Esophagus squamous epithelium (tissue), 5 donors: ENCODE measurements at places on chromosomes 5 and 9.

DNA sequence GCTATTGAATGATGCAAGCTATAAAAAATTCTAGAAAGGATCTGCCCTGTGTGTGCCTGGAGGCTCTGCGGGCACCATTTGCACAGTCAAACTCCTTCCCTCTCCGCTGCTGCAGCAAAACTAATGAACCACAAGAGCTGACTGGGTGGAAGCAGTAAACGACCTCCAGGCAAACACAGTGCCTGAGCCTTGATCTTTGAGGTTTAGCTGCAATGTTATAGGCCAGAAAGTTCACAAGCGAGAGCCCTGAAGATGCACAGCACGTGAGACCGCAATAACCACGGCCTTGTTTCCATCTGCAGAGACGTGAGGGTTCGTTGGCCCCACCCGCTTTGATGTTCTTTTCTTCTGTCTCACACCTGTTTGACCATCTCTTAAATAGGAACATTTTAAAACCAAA is 69.2 kb upstream of the S1PR3 start:
- DNase-seq = no peak

- no peak for DNase-seq
Measured at GRCh38 chr5:120258123-120258522, 206.0 kb upstream of the PRR16 start.

- DNase-seq = no peak
Measured at GRCh38 chr5:78912085-78912771, 72.9 kb downstream of the ARSB start.

- no peak for DNase-seq
Measured at GRCh38 chr5:180618829-180619562, 27.7 kb upstream of the SCGB3A1 start.

- no peak for DNase-seq
Measured at GRCh38 chr5:56620903-56621677, 194.3 kb upstream of the MAP3K1 start.

DNA sequence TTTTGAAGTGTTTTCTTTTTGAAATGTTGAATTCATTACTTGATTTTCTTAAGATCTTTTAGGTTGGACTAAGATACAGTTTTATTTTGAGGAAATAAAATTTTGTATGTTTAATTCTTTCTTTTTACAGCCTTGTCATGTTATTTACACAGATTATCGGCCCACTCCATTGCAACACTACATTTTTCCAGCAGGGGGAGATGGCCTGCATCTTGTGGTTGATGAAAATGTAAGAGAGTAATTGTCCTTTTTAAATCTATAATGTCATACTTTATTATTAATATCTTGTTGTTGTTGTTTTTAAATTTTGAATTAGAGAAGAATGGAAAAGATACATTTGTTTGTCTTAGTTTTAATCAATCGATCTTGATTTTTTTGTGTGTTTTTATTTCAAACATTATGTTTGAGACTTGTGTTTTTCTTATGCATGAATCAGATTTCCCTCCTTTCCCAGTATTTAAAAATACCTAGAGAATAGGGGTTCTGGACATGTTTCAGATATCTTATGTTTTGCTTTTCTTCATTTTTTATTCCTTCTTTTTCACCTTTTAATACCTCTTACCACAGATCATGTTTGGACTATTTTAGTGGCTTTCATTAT is 36.7 kb downstream of the MTREX start:
- DNase-seq = no peak

GRCh38 chr5:79512049-79512448 is 1.9 kb downstream of the HOMER1 start:
- no peak for DNase-seq

DNA sequence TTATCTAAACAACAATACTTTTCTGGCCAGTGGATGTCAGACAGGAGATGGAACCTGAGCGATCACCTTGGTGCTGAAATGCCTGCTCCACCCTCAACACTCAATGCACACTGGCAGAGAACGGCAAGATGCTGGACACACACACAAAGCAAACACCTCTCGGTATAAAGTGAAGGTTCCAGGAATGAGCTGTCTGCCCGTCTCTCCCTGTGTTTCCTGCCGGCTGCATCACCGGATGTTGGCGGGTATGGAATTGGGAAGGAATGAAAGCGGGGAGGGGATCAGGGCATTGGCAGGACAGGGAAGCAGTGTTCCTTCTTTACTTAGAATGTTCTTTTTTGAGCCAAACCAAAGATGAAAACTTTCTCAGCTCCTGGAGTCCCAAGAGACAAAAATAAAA is 59.2 kb downstream of the MED10 start:
- DNase-seq = no peak

- no peak for DNase-seq
Measured at GRCh38 chr9:5832071-5832537, 813 bp downstream of the ERMP1 start.

DNA sequence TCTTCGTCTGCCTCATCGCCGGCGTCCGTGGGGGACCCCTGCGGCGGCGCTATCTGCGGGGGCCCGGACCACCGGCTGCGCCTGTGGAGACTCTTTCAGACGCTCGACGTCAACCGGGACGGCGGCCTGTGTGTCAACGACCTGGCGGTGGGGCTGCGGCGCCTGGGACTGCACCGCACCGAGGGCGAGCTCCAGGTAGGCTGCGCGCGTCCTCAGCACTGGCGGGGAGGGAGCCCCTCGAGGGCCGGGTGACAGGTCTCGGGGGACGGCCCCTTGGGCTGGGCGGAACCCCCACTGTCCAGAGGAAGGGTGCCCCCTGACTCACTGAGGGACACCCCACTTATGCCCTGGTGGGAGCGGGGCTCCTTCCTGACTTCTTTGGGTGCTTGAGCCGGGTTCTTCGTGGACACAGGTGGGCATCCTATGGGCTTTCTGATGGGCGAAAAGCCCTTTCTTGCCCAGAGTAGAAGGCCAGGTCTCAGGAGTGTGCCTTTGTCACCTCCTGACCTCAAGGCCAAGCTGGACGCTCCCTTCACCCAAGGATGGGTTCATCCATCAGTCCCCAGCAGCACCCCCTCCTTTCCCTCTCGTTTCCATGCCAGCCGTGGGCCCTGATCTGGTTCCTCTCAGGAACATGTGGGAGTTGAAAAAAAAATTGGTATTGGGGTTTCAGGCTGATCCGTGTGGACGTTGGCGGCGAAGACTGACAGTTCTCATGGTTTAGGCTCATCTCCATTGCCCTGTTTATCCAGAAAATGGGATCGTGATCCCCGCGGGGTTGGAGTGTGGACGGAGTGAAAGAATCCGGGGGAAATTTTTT is 564 bp downstream of the SLC25A25 start:
- DNase-seq = no peak

DNA sequence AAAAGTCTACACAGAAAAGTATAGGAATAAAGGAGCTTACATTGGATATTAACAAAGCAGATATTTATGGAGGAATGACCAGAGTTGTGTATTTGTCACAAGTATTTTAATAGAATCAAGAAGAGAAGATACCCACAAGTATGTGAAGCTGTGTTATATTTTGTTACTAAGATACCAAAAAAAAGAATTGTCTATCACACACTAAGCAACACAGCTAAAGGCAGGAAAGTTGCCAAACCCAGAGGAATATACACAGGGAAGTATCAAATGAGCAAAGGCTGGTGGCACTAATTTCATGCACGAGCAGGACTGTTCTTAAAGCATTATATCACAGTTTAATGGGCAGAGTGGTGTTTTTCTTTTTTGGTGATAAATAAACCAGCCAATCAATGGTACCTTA is 30.9 kb upstream of the RAI14 start:
- DNase-seq = no peak

- no peak for DNase-seq
Measured at GRCh38 chr9:24899463-24899862, 353.8 kb upstream of the IZUMO3 start.

DNA sequence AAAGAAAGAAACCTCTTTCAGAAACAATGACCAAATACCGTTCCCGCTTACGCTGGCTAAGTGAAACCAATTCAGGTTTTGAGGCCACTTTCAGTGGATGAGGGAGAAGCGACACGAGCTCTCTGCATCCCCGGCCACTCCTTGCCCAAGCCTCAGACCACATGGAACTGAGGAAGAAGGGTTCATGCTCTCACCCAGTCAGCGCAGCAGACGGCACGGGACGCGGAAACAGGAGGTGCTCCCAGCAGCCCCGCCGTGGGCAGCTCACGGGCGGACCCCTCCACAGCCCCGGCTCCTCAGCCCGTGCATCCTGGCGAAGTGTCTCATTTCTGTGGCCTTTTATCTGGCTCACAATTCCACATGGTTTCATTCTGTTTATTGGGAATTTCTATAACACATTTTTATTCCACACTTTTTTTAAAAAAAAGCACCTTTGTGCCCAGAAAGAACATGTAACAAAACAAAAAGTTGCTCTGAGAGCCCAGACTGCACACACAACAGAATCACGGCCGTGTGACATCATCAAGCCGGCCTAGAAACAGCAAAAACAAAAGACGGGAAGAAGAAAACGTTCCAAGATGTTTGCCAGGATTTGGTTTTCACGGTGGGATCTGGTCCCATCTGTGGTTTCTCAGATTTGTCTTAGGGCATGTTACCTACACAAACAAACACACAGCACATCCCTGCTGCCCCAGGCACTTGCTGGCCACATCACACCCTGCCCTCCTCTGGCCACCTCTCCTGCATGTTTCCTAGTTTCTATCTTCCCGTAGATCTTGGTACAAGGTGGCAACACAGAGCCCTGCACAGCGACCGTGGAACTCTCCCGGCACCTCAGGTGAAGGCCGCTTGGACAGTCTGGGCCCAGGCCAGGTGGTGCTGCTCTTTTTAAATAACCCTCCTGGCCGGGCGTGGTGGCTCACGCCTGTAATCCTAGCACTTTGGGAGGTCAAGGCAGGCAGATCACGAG is 16.2 kb downstream of the QSOX2 start:
- no peak for DNase-seq

DNA sequence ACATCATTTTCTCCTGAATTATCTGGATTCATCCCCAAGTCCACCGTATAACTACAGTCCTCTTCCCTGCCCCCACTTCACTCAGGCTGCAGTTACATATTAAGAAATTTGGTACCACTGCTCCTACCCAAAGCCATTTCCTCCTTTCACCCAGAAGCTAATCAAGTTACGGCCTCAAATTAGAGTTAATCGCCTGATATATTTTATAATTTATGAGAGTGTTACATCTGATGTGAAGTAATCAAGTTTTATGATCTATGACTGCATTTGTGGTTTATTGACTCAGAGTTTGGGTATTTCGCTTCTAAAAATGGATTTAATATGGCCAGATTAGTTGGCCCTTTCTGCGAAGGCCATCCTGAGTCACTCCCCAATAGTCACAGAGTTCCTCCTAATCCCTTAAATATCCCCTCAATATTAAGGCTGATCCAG is 223.6 kb upstream of the KIF2A start:
- no peak for DNase-seq

- DNase-seq = no peak
Measured at GRCh38 chr5:164671640-164672039, 1166.2 kb downstream of the MAT2B start.

DNA sequence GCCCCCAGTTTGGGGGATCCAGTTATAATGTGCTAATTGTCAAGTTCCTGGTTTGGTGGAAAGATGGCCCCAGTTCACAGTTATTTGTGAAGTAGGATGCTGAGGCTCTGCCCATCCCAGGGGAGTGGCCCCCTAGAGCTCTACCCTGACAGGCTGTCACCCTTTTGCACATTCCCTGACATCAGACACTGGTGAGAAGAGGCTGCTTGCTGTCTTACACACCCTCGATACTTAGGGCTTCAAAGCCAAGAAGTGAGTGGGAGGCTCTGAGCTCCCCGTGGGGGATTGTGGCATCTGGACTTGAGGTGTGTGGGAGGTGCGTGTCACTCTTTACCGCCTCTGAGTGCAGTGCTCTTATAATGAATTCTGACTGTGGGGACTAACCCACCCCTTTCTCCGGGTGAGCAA is 168.5 kb downstream of the DOCK2 start:
- DNase-seq = no peak

DNA sequence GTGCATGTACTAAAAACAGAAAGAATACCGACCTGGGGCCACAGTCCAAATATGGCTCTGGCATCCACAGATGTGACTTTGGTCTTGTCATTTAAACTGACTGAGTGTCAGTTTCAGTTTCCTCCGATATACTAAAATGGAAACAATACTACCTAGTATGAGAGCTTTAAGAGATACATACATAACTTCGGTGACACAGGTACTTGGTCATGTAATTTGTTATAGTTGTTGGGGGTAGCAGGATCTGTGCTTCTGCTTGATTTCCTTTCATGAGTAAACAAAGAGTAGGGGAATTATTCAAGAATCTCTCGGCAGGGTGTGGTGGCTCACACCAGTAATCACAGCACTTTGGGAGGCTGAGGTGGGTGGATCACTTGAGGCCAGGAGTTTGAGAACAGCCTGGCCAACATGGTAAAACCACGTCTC is 32.1 kb downstream of the MTMR12 start:
- no peak for DNase-seq

GRCh38 chr5:13625616-13626198 is 318.8 kb downstream of the DNAH5 start:
- no peak for DNase-seq

- DNase-seq = no peak
Measured at GRCh38 chr9:70106571-70106970, 62.9 kb downstream of the MAMDC2 start.

DNA sequence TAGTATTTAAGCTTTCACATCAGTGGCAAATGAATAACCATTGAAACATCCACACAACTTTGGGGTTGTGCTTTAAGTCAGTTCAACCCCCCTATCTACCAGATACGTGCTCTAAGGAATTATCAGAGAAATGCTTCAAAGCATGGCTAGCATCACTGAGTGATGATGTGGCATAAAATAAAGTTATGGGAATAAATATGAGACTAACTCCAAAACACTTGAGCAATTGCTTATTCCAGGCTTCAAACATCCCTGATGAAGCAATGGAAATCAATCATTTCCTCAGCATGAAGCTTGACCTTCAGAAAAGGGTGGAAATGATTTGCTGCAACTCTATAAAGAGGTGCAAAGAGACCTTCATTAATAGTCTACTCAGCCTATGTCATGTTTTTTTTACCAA is 292.0 kb upstream of the SMC2 start:
- no peak for DNase-seq

DNA sequence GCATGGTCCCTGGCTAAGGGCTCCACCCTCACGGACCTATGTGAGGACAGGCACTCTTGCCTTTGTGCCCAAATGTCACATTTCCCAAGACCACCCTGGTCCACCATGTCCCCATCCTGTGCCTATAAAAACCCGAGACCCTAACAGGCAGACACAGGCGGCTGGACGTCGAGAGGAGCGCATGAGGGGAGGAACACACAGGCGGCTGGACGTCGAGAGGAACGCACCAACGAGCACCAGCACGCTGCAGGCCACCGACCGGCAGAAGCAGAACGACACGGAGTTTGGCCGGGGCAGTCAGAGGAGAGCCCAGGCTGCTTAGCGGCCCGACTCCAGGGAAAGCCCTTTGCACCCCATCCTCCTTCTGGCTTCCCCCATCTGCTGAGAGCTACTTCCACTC is 119.9 kb downstream of the ADAMTS2 start:
- DNase-seq = no peak

GRCh38 chr5:54311176-54311677 is 854 bp upstream of the ARL15 start:
- no peak for DNase-seq

GRCh38 chr9:130682421-130683121 is 11.0 kb upstream of the EXOSC2 start:
- DNase-seq = no peak
